Panc1 (cell line): ENCODE measurements at places on chromosomes 3 and 15.

DNA sequence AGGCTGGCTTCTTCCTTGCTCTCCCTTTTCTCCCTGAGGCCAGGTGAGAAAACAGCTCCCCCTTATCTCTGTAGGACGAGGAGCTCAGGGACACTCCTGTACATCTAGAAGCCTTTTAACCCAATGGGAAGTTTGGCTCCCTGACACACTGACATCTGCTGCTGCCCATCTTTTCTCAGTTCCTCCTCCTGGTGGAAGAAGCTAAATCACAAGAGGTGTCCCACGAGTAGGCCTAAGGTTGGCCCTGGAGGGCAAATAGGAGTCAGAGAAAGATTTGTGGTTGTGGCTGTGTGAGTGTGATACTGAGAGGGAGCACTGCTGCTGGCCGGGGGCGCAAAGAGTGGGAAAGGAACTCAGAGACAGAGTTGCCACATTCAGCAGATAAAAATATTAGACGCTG is 49.5 kb downstream of the ARHGAP31 start:
- DNase-seq = no peak

DNA sequence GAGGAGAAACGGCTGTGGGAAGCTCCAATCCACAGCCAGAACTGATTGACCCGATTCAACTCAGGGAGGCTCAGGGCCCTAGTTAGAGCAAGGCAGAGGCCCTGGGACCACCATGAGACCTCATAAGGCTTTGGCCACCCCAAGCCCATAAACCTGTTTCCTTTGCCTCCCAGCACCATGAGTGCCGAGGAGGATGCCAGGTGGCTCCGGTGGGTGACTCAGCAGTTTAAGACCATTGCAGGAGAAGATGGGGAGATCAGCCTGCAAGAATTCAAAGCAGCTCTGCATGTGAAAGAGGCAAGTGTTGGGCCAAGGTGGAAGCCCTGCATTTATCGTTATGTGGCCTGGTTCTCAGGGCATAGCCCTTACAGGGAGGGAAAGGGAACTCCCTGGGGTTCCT is 11.9 kb downstream of the NOX5 start:
- DNase-seq = no peak

DNA sequence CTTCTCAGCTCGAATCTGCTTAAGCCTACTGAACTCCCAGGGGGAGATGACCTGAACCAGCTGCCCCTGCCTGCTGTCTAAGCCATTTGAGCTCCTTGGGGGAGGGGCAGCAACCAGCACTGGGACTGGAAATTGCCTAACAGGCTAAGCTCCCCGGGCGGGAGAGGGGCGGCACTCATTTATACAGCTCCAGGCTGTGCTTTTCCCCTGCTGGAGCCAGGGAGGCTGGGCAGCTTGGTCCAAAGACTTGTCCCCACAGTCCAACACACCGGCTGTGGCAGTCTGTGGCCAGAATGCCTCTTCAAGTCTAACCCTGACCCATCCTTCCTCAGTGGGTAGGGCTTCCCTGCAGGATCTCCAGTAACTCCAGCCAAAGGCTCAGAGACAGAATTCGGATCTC is 1241.5 kb downstream of the ROBO2 start:
- no peak for DNase-seq

DNA sequence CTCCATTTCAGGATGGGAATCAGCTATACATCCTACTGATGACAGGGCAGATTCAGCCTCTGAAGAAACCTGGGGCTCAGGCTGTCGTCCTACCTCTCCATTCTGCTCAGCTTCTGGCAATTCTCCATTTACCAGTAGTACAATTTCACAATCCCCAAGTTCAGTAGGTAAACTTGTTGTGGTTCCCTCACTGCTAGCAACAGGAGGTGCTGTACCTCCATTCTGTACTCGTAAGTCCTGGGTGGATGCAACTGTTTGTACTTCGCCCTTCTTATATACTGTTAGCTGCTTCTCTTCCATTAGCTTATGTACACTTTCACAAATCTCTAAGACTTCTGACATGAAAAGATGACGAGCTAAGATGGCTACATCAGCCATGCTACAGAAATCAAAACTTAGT is 11.6 kb downstream of the ZBTB11 start:
- DNase-seq = no peak

DNA sequence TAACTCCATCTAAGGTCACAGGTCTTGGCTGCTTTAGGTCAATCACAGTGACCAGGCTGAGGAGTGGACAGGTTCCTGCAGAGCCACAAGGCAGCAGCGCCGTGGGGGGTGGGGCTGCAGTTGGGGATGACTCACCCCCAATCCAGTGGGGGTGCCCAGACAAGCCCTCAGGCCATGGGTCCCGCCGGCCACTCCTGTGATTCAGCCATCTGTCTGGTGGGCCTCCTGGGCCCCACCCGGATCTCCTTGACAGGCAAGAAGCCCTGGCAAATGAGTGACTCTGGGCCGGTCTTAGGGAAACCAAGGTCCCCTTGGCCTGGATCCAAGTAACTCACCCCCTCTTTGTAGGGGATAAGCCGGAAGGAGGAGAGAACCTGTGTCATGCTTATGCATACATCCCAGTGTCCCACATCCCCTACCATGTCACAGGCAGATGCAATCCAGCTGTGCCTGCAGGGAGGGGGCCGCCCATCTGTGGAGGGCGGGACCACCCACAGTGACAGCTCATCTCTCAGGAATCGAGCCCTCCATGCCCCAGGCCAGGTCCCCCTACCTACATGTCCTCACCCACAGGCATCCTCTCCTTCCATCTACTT is 495 bp upstream of the COL7A1 start:
- no peak for DNase-seq

- DNase-seq = no peak
Measured at GRCh38 chr15:48604567-48604966, 40.9 kb downstream of the FBN1 start.

- no peak for DNase-seq
Measured at GRCh38 chr3:30862004-30862403, 32.5 kb downstream of the GADL1 start.

DNA sequence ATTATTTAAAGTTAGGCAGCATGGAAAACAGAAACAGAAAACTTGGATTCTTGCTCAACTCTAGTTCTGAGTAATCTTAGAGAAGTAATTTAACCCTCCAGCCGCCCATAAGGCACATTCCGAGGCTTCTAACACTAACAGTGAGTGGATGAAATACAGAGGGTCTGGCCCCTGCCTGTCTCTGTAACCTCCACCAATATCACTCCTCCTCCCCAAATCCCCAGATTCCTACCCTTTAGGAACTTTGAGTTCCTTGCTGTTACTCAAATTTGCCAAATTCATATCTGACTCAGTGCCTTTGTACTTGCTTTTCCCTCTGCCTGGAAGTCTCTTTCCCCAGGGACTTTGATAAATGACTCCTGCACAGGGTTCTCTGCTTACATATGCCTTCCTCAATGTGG is 112.5 kb upstream of the TGFBR2 start:
- DNase-seq = no peak

DNA sequence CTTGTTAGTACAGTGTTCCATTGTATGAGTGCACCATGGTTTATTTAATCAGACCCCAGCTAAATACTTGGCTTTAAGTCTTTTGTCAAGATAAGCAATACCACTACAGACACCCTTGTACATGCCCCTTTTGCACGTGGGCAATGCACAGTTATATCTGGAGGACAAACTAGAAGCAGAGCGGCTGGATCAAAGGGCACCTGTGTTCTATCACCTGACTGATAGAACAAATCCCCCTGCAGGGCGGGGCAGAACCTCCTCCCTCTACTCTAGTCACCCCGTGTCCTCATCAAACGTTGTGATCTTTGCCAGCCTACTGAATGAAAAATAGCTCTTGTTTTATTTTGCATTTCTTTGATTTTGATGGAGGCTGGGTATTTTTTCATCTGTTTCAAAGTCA is 314.9 kb downstream of the TLE3 start:
- DNase-seq = no peak

DNA sequence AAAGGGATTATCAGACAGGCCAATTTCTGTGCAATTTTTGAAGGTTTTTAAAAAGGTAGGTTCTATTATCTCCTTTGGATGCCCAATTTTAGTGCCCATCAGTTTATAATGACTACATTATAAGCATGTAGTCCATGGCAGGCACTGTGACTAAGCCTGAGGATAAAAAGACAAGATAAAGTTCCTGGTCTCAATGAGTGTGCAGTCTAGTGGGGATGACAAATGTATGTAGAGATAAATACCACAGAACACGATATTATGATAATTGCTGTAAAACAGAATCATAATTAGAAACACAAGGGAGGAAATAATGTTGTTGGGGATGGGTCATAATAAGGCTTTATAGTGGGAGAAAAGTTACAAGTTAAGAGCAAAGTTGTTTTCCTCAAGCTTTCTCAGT is 163.1 kb downstream of the ZNF385D start:
- DNase-seq = no peak

GRCh38 chr3:136621628-136622027 is 130.6 kb downstream of the STAG1 start:
- DNase-seq = no peak

- DNase-seq = no peak
Measured at GRCh38 chr3:42659451-42660130, 6.1 kb downstream of the ZBTB47 start.
